ENCODE measurements at places on chromosomes 4 and X.

- no peak for DNase-seq
Observed at GRCh38 chr4:143699331-143700045, 987 bp downstream of the FREM3 start.

GRCh38 chrX:130848763-130849162 lies 54.2 kb downstream of the ENOX2 start:
- no peak for DNase-seq

DNA sequence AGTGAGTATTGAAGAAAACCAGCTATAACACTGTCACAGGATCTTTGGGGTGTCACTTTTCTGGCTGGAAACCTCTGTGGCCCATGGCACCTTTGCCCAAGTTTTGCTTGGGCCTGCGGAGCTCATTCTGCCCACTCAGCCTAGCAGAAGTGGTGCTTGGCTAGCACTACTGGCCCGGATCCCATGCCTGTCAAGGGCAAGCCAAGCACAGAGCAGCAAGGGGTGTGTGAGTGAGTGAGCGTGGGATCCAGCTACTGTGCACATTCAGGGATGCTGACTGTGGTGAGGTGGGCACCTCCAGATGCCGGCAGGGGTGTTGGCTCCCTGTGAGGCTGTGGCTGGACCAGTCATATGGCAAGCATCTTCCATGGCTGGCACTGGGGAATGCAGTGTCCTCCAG lies 55.4 kb upstream of the RASGEF1B start:
- no peak for DNase-seq

DNA sequence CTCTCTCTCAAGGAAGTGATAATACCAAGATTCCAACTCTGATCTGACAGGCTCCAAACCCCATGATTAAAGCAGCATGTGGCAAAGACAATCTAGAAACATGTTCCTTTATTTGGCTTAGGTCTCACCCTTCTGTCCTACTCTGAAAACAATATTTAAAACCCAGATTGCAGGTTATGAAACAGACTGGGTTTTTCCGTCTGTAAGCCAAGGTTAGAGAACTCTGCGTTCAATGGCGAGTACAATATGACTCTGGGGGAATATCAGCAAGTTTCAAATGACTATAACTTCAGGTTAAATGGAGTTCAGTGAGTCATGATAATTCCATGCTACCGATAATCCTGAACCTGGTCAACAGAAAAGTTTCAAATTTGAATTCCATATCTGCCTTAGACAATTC lies 50.8 kb downstream of the ANAPC10 start:
- no peak for DNase-seq

GRCh38 chr4:52996261-52997131 lies 134.4 kb downstream of the RASL11B start:
- no peak for DNase-seq

DNA sequence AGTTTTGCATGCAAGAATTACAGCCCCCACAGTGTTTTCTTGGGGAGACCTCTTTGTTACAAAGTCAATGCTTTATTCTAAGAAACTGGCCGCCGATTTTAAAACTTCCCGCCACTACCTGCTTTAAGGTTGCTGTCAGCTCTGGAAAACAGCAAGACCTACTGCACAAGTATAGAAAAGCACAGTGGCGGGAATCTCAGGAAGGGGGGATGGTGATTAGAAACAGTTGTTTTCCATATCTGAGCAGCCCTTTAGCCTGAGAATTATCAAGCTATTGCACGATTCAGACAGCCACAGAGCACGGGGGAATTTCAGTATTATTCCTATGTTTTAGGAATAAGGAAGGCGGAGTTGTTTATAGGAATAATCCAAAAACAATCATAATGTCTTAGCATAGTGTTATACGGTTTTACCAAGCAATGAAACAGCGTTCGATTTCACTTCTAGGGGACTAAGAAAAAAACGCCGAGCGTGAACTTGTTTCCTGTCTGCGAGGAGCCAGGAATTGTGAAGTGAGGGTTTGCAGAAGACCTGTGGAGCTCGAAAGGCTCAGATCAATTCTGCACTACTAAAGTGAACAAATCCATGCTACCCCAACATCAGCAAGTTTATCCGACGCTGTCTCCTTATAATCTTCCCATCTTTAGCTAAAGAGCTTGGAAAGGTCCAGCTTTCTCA lies 81.3 kb downstream of the HMGN5 start:
- DNase-seq, result peak; percentile 5

- no peak for DNase-seq
Observed at GRCh38 chrX:144275843-144276242, 392.0 kb downstream of the UBE2NL start.

DNA sequence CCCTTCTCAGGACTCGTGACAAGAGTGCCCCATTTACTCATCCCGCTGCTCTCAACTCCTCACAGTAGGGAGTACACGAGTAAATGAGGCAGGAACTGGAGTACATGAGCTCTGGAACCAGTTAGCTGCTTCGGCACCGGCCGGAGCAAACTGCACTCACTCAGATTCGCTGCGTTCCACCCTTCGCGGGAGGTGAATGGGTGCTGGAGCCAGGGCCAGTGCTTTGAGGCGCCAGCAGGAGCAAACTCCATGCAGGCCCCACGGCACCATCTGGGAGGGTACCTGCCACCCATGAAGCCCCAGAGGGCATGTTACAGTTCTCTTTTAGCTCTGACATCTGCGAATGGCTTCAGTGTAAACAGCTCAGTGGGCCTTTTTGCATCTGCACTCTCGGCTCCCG lies 315.5 kb upstream of the GK2 start:
- no peak for DNase-seq

- peak; percentile 0 for DNase-seq
Observed at GRCh38 chrX:107324493-107325310, 118.3 kb downstream of the DNAAF6 start.

GRCh38 chrX:31279359-31279758 lies 207.5 kb upstream of the FTHL17 start:
- no peak for DNase-seq

GRCh38 chr4:145805490-145805889 lies 125.5 kb downstream of the C4orf51 start:
- no peak for DNase-seq

- no peak for DNase-seq
Observed at GRCh38 chrX:150084496-150085229, 146.4 kb upstream of the EOLA2 start.

- DNase-seq, result no peak
Observed at GRCh38 chrX:40010550-40011321, 87.0 kb downstream of the BCOR start.

DNA sequence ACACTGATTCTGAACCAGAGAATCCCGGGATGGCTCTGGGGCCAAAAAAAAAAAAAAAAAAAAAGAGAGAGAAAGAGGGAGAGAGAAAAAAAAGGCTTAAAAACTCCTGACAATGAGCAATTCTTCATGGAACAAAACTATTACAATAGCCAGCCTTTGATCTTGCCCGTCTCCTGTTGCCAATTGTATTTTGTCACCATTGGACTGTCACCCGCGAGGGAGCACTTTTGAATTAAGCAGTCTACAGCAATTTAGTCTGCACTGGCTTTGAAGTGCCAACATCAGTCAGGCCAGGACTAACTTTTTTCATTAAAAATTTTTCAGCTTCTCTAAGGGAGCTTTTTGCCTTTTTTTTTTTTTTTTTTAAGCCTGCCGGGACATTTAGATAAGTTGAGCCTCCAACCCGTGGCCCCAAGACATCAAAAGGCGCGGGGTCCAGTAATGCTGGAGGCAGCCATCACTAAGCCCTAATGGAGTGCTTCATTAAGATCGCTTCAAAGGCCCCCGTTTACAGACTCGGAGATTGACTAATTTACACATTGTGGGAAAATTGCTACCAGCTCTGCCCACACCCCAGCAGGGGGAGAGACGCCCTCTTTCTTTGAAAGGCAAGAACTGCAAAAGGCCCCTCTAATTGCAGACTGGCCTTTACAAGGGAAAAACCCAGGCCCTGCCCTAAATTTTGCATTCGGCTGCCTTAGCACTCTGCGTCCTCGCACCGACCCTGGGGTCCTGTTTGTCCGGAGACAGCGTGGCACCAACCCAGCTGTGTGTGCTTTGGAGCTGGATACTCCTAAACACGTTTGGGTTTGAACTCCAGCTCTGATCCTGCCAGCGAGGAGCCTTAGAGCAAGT lies 98.1 kb upstream of the MSX1 start:
- DNase-seq, result no peak

DNA sequence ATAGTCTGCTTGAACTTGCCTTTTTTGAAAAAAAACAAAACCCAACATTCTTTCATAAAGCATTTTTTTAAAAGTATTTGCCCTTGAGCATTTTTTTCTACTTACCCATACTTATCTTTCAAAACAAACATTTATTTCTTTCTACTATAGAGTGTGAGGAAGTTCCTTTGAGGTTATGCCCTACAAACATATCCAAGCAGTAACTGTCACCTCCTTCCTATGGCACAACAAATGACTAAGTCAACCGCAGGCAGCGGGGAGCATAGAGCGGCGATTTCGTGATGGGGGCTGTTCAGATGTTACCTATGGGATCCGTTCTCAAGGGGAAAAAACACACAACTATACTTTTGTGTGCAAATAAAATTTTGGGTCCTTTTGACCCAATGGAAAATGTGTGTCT lies 19.4 kb downstream of the SPRY1 start:
- DNase-seq, result peak; percentile 19

GRCh38 chrX:131595120-131595519 lies 51.2 kb downstream of the OR13H1 start:
- DNase-seq, result no peak

DNA sequence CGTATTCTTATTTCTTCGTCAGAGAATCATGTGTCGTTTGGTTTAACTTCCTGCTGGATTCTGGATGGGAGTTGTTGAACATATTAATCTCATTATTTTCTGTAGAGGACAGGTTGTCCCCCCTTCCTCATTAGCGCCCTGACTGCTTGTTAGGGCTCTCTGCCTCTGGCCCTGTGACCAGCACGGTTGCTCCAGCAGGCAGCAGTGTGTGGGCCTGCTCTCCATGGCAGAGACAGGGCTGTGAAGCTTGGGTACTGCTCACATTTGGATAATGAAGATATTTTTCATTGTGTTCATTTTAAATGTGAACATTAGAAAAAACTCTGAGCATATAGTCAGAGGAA lies 102.7 kb downstream of the KLHL8 start:
- DNase-seq, result no peak

- DNase-seq, result no peak
Observed at GRCh38 chr4:52959541-52959940, 97.4 kb downstream of the RASL11B start.

DNA sequence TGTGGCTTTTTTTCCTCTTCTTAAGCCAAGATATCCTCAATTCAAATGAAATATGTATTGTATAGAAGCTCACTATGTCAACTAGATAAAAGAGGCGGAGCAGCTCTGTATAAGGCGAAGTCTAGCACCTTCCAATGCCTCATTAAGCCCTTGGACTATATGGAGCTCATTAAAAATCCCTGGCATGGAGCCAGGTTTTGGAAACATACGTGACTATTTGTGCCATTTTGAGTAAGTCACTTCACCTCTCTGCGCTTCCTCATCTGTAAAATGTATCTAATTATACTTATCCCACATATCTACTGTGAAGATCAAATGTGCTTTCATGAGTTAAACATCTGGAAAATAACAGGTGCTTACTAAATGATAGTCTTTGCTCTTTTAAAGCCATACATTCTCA lies 57.2 kb downstream of the YIPF6 start:
- DNase-seq, result no peak

DNA sequence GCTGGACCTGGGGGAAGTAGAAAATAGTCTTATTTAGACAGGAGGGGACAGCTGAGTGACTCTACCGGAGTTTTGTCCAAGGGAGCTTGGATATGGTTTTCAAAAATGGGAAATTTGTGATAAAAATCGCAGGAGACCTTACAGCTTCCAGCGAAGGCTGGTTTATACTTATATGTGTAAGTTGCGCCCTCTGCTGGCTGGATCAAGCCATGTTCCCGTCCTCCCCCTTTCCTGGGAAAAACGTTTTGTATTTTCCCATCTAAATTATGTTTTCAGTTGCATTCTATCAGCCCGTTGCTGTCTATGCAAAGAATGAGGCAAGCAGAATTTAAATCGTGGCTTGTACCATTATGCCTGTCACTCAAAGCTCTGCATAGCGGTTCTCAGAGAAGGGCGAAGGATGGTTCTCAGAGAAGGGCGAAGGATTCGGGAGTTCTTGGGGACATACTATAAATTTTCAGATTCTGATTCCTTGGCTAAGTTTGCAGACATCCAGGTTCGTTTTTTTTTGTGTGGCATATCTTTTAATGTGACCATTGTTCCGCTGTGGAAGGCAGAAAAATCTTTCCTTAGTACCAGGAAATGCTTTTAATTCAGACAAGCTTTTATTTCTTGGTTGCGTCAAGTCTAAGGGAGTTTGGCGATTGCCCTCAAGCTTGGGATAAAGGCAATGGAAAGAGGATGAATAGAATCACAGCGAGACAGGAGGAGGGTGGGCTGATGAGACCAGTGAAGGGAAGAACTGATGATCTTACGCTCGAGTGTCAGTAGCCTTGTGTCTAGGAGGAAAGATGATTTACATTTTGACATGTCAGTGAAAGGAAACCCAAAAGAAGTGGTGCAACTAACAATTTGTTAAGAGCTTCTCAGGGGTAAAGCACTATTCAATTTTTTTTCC lies 128.5 kb upstream of the ARX start:
- DNase-seq, result no peak
